ENCODE measurements at places on chromosomes 7 and 10.

- DNase-seq: no peak
These were observed 63.2 kb downstream of the MKI67 start for GRCh38 chr10:128062881-128063563.

GRCh38 chr7:44187636-44188416, 1.4 kb downstream of the GCK start:
- DNase-seq: no peak

DNA sequence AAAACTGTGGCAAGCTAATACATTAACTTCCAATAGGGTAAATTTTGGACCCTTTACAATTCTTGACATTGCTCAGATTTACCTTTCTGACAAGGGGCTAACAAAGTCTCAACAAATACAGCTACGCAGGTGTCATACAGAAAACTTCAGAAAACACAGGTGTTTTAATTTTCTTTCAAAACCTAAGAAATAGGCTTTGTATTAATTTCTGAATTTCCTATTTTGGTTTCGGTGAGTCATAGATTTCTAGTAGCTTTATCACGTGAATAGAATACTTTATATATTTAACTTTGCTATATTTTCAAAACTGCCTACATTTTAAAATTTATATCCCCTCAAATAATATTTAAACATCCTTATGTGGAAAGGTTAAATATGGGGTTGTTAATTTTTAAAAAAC, 215.3 kb downstream of the DGKB start:
- DNase-seq: no peak

DNA sequence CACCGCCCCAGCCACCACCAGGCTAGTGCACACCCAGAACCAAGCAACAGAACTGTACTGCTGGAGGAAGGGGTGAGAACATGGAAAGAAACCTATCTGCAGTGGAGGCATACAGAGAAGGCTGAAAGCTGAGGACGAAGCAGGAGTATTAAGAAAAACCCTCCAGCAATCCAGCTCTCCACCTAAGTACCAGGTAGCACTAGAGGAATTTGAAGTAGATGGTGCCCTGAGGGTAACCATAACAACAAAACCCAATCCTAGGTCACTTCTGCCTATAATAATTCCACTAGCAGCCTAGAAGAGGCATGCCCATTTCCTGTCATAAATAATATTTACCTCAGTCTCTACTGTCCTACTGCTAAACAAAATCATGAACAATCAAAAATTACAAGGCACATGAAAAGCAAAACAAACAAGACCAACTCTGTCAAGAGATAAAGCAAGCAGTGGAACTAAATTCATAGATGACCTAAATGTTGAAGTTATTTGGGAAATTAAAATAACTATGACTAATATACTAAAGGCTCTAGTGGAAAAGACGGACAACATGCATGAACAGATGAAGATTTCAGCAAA, 51.1 kb downstream of the HYCC1 start:
- DNase-seq: peak; percentile 24

GRCh38 chr7:54596747-54597146, 54.6 kb downstream of the VSTM2A start:
- DNase-seq: no peak

Data from M059J (cell line).